ENCODE measurements at places on chromosomes 5 and 9.
A peak's percentile ranks its signal among the peaks of the same experiment; 100 is the strongest.

GRCh38 chr9:129006328-129007034, 21.6 kb downstream of the SH3GLB2 start:
- peak; percentile 55 for DNase-seq

GRCh38 chr9:91200692-91201336, 160.9 kb downstream of the AUH start:
- no peak for DNase-seq

GRCh38 chr5:68641211-68641610, 425.7 kb downstream of the PIK3R1 start:
- no peak for DNase-seq

- no peak for DNase-seq
Observed at GRCh38 chr5:10601246-10602030, 37.6 kb downstream of the ANKRD33B start.

DNA sequence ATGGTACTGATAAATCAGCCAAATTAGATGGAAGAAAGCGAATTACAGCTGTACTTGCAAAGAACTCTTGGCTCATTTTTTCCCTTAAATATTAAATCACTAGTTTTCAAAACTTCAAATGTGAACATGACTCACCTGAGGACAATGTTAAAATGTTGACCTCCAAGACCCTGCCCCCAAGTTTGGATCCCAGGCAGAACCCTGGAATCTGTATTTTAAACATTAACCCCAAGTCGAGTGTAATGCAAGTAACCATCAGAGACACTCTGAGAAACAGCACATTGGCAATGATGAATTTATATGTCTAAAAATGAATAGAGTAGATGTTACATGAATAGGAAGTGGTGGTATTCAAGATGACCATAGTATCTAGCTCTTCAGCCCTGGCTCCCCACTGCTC, 2.3 kb upstream of the CD274 start:
- no peak for DNase-seq

GRCh38 chr9:137302118-137302448, at the start of gene NRARP:
NRARP (minus strand) TSS chr9:137302271; CDS start chr9:137301928, 343 bp downstream.
- peak; percentile 91 for DNase-seq

GRCh38 chr5:180155365-180155926, 53.6 kb downstream of the RASGEF1C start:
- no peak for DNase-seq

- no peak for DNase-seq
Observed at GRCh38 chr9:87500491-87501270, 3.0 kb downstream of the DAPK1 start.

DNA sequence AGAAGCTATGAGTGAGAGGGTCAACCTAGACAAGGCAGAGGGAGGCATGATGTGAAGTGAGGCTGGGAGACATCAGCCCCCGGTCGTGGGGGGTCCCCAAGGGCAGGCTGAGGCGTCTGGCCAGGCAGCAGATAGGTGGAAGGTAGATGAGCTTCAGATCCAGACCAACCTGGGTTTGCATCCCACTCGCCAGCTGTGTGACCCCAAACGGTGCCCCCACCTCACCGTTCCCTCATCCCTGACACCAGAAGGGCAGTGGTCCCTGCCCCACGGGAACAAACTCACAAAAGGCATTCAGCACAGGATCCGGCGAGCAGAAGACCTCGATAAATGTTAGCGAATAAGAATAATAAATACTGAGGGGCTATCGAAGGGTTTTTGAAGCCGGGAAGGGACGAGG, 27.5 kb upstream of the LMX1B start:
- DNase-seq = no peak

- no peak for DNase-seq
Observed at GRCh38 chr5:119596046-119596445, 33.3 kb upstream of the FAM170A start.

- DNase-seq = no peak
Observed at GRCh38 chr5:141518618-141519015, 29.7 kb downstream of the PCDHGC5 start.

DNA sequence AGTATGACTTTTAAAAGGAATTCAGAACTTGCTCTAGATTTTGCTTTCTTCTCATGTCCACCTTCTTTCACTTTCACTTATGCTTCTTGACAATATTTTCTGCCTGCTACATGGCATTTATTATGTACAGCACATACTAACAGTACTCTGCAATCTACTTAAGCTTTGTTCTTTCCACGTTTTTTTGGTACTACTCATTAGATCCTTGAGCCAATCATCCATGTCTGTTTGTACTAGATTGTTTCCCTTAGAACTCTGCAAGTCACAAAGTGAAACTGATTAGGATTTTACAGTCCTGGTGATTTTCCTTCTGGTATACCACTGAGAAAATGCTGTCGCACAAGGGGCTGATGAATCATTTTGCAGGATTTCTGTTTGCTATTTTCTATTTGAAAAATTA, 78.3 kb downstream of the PARP8 start:
- peak; percentile 15 for DNase-seq

DNA sequence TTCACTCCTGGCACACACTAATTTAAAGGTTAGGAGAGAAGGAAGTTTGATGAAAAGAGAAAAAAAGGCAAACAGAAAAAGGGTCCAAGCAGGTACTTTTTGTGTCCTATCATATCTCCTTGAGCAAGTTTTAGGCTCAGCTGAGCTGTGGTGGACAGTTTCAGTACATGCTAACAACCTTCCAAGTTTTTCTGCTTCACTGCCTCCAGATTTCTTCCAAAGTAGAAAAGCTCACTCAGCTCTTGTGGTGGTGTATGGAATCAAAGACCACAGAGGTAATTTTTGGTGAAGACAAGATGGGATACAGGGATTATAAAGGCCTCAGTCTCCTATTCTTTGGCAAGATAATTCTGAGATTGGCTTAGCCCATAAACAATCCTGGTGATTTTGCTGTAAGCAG, 921.8 kb downstream of the NR2F1-AS1 start:
- DNase-seq = no peak

DNA sequence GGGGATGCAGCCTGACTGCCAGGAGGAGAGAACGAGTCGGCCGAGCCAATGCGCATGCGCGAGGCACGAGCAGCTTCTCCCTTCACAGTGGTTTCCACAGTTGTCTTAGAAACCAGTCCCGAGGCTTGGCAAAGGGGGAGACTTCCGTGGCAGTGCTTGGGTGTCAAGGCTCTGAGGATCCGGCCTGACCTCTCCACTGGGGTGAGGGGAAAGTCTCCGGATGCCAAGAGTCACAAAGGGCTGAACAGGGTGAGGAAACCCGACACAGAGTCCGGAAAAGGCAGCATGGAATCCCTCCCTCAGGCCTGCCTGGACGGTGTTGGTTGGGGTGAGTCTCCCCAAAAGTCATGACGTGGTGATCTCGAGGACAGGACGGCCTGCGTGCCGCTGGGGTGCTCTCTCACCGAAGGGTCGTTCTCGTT, 475.5 kb downstream of the SPATA31A7 start:
- no peak for DNase-seq

GRCh38 chr9:80467632-80468031, 895.9 kb downstream of the TLE4 start:
- no peak for DNase-seq

GRCh38 chr5:56291079-56291643, 58.0 kb upstream of the ANKRD55 start:
- no peak for DNase-seq

GRCh38 chr5:178209334-178210072, 5.2 kb downstream of the HNRNPAB start:
- no peak for DNase-seq

DNA sequence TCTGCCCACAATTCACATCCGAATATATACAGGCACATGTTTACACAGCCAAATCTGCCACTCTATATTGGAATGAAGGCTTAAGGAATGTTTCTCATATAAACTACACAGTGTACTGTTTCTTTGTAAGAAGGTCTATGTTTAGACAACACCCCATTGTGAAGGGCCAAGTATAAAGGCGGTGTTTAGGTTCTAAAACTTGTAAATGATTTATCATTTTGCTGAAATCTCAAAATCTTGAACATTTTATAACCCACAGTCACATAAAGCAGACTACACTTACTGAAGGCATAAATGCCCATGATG, 94.0 kb downstream of the ZNF608 start:
- no peak for DNase-seq

GRCh38 chr5:171122372-171122771, 186.7 kb upstream of the TLX3 start:
- no peak for DNase-seq

- DNase-seq = no peak
Observed at GRCh38 chr5:6772886-6773285, 59.7 kb downstream of the TENT4A start.

GRCh38 chr5:80182809-80183580, 72.9 kb downstream of the SERINC5 start:
- no peak for DNase-seq

DNA sequence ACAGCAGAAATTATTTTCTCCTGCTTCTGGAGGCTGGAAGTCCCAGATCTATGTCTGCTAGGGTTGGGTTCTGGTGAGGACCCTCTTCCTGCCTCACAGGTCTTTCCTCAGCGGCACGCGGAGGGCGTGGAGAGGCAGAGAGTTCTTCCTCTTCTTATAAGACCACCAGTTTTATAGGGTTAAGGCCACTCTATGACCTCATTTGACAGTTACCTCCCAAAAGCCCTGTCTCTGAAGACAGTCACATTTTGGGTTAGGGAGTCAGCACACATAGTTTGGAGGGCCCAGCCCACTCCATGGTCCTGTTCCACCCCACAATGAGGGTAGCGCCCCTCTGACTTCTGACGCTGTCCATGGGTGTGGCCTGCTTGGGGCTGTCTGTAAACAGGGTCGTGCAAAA, 46.7 kb downstream of the TRIP13 start:
- DNase-seq = no peak

GRCh38 chr9:78986446-78986845, 585.3 kb upstream of the TLE4 start:
- no peak for DNase-seq

DNA sequence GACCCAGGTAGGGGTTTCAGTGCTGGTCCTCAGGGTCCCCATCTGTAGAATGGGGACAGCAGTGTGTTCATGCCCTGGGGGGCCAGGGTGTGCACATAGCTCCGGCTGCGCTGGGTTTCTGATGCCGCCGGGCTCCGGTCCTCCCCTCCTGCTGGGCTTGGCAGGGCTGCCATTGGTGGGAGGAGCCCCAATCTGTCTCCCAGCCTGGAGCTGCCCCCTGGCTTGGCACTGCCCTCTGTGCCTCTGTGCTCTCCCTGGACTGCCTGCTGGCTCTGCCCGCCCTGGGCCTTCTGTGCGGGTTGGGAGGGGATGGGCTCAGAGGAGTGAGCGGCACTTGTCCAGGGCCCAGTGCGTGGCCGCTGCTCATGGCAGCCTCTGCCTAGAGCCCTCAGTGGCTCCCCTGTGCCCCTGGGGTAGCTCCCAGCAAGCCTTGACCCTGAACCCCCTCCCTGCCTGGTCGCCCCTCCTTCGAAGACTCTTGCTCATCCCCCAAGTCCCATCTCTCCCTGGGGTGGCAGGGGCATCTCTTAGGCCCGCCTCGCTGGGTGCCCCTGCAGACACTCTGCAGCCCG, 35.7 kb downstream of the RXRA start:
- no peak for DNase-seq

DNA sequence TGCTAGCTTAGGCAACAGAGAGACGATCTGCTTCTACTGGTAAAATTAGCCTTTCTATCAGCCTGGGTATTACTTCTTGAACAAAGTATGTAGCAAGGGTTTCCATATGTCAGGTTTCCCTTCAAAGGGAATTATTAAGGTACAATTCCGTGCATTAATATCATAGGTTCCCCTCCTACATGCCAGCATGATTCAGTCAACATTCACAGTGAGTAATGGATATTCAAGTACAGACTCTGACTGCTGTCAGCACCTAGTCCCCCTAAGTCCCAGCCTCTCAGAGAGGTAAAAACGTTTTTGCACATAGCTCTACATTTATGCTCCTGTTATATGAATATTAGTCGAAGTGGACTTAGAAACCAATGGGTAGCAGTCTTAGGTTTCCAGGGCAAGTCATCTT, 322.4 kb upstream of the CCNG1 start:
- DNase-seq = no peak

- DNase-seq = no peak
Observed at GRCh38 chr5:142720641-142721271, 34.9 kb upstream of the FGF1 start.

DNA sequence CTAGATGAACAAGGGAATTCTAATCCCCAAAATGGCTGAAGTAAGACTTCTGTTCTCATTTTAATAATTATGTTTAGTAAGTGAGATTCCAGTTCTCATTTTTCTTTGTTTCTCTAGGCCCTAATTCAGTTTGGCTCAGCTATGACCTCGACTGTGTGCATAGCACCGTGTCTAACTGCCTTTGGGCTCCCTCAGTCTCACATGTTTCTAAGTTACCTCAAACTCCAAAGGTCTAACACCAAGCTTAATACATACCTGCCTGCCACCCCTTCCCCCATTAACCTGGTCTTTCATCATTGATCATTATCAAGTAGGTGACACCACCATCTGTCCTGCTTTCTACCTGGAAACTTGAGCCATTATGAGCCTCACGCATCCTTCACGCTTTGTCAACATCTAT, 273.2 kb downstream of the SAXO1 start:
- no peak for DNase-seq

DNA sequence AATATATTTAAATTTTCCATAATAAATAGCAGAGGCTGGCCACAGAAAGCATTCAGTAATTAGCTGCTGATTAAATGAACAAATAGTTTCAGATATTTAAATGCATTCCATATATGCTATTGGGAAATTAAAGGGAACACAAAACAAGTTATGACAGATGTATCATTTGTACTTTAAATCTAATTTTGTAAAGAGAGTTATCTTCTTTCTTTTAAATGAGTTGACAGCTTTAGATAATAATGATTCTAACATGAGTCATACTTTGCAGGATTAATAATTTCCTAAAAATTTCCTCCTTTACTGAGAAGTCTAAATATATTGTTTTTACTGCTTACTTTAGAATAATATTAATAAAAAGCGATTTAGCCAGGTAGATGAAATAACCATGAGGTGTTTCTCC, 320.1 kb downstream of the ADAMTS6 start:
- DNase-seq = no peak

GRCh38 chr9:35882263-35882848, 12.2 kb upstream of the OR13J1 start:
- peak; percentile 83 for DNase-seq

DNA sequence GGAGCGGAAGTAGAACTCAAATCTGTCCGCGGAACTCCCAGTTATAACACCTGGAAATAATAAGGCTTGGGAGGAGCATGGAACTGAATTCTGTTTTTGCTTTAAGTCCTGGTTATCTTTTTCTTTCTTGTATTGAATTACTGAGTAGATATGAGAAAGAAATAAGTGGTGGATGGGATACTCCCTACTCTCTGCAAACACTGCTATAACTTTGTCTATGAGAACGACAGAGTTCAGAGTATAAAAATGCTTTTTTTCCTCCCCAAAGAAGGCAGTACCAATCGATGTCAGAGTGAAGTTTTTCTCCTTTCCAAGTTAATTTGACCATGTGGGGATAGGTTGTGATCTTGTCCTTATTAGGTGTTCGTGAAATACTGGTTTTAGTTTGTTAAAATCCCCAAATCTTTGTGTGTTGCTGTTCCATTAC, 1.2 kb downstream of the RIC1 start:
- no peak for DNase-seq

GRCh38 chr5:157659868-157660660, 7.8 kb upstream of the SOX30 start:
- no peak for DNase-seq

- no peak for DNase-seq
Observed at GRCh38 chr5:147310059-147310704, 75.4 kb downstream of the STK32A start.
